Suppressor macrophage (primary cell): ENCODE measurements at places on chromosomes 5 and 9.
A peak's percentile ranks its signal among the peaks of the same experiment; 100 is the strongest.

DNA sequence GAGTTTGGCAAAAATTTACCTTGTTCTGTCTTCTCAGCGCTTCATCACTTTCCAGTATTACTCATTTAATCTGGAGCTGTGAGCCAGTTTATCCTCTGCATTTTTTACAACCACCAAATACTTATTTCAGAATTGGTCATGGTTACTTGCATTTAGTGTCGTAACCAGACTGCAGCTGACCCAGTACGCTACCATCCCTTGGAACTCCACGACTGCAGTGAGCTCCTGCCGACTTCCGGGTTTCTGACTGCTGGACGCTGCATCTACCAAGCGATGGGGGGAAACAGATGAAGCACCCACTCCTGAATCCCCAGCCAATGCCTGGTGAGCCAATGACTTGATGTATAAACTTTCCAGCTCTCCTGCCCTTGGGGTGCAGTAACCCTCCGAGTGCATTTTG, 174.4 kb upstream of the PRLR start:
- DNase-seq, result no peak

DNA sequence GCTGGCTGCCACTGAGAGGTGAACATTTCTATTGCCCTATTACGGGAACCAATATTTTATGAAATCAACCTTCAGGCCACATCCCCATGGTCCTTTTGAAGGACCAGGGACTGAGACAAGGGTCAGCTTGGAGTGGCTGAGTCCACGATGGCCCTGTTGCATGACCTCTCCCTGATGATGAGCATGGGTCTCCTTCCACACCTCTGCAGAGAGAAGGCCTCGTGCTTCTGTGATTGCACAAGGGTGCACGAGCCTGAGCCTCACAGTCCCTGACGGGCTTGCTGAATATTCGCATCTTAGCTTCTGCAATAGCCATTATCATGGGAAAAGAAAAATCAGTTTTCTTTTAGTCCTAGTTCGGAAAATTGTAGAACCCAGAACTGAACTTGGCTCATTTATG, 255.0 kb upstream of the IRX2 start:
- no peak for DNase-seq

DNA sequence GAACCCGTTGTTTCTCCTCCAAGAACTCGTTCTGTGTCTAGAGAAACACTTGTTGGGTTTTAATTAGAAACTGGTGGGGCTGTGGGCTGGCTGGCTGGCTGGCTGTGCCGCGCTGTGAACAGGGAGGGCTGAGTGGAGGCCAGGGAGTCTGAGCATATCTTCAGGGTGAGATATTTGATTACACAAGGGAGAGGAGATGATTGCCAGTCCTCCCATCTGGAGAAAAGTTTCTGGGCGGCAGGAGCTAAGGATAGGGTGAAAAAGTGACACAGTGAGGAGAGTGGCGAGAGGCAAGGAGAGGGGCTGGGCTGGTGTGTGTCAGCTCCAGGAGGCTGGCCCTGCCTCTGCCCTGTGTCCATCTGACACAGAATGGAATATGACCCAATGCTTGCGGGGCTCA, 63.0 kb downstream of the GDNF start:
- no peak for DNase-seq

DNA sequence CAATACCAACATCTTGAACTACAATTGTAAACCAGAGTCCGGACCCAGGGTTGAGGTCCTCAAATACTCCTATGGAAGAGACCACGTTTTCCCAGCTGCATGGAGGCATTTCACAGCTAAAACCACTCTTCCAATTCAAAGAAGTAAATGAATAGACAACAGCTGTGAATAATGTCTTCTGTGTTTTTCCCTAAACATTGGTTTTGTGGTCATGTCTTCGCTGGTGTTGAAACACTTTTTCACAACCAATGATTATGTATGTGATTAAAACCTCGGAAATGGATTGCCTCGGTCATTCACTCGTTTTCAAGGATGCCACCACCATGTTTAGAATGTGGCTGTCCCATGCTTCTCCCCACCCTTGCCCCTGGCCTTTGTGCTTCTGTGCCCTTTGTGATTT, 9.4 kb upstream of the TENT4A start:
- DNase-seq, result no peak

GRCh38 chr5:171647043-171647903, 138.3 kb upstream of the SMIM23 start:
- peak; percentile 81 for DNase-seq
